ENCODE measurements at places on chromosomes 11 and 22. TPM values are rescaled to one million over a fixed set of nuclear protein-coding genes. Genes with fewer than 3 reads are reported as not detected.

GRCh38 chr11:14454861-14455632 lies 44.6 kb downstream of the COPB1 start:
- DNase-seq = no peak
- peaks cover 6% of the 10 kb centered on the region for H3K4me1 ChIP-seq
- H3K27ac ChIP-seq = no peak overlapping the region
- no peak overlapping the region for H3K4me3 ChIP-seq

DNA sequence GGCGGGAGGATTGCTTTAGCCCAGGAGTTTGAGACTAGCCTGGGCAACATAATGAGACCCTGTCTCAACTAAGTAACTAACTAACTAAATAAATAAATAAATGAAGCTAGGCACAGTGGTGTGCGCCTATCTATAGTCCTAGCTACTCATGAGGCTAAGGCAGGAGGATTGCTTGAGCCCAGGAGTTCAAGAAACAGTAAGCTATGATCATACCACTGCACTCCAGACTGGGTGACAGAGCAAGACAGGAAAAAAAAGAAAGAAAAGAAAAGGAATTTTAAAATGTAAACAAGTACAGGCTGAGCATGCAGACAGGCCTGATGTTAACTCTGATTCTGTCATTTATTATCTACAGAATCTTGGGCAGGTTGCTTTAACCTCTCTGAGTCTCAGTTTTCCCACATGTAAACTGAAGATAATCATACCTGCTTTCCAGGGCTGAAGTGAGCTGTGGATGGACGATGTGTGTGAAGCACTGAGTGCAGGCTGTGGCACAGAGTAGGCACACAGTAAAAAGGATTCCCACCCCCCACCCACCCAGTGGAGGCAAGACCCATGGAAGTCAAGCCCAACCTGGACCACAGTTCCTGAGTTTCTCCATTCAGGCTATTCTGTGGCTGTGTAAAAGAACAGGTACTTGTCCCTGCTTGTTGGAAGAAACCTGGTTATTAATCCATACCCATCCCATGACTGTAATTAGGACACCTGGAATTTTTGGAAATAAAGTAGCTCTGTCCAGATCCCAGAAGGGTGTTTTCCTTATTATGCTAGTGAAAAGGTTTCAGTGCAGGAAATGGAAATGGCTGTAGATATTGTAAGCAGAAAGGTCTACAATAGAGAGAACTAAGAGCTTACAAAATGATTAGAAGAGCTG lies 18.7 kb upstream of the SCUBE2 start:
- no peaks in the 10 kb centered on the region for H3K4me1 ChIP-seq
- no peak for DNase-seq
- H3K4me3 ChIP-seq = no peak overlapping the region
- peaks cover 13% of the 10 kb centered on the region for H3K27me3 ChIP-seq

GRCh38 chr22:48717883-48718817 lies 1109.5 kb downstream of the BRD1 start:
- DNase-seq = no peak
- no peak overlapping the region for H3K27ac ChIP-seq
- no peaks in the 10 kb centered on the region for H3K36me3 ChIP-seq

DNA sequence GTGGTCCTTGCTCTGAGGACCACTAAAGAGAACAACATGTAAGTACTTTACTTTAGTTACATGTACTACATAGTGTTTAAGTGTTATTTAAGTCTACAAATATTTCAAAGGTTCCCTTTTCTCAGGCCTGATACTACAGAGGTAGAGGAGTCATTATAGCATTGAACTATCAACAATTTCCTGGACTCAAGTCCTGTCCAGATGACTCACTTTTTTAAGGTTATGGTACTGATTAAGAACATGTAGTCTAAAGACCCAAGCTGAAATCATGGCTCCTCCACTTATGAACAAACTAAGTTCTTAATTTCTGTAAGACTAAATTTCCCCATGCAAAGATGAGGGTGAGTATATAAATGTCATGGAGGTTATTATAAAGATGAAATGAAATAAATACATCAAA lies 74.7 kb downstream of the NARS2 start:
- no peaks in the 10 kb centered on the region for H3K27me3 ChIP-seq
- H3K4me3 ChIP-seq = no peak overlapping the region
- H3K4me1 ChIP-seq = peaks cover 6% of the 10 kb centered on the region
- no peak overlapping the region for H3K27ac ChIP-seq
- DNase-seq = no peak

GRCh38 chr11:116879800-116880625 lies 42.6 kb upstream of the APOA1 start:
- no peaks in the 10 kb centered on the region for H3K27me3 ChIP-seq
- no peak overlapping the region for H3K27ac ChIP-seq
- peaks cover 3% of the 10 kb centered on the region for H3K36me3 ChIP-seq
- no peak overlapping the region for H3K4me3 ChIP-seq
- H3K4me1 ChIP-seq = peaks cover 2% of the 10 kb centered on the region

- H3K36me3 ChIP-seq = no peaks in the 10 kb centered on the region
- H3K27me3 ChIP-seq = peaks cover 8% of the 10 kb centered on the region
- H3K4me3 ChIP-seq = no peak overlapping the region
- no peak for DNase-seq
Observed at GRCh38 chr11:7495882-7496551, 10.7 kb downstream of the OLFML1 start.

- H3K36me3 ChIP-seq = peaks cover 5% of the 10 kb centered on the region
- no peak overlapping the region for H3K4me3 ChIP-seq
- DNase-seq = no peak
- no peaks in the 10 kb centered on the region for H3K27me3 ChIP-seq
Observed at GRCh38 chr11:73810637-73811036, 23.0 kb downstream of the MRPL48 start.

DNA sequence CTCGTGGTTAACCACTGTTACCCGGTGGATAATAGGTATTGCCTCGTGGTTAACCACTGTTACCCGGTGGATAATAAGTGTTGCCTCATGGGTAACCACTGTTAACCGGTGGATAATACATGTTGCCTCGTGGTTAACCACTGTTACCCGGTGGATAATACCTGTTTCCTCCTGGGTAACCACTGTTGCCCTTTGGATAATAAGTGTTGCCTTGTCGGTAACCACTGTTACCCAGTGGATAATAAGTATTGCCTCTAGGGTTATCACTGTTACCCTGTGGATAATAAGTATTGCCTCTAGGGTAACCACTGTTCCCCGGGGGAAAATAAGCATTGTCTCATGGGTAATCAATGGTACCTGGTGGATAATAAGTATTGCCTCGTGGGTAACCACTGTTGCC lies 15.0 kb upstream of the NXPE4 start:
- no peak overlapping the region for H3K4me3 ChIP-seq
- no peaks in the 10 kb centered on the region for H3K36me3 ChIP-seq
- no peak overlapping the region for H3K27ac ChIP-seq
- no peaks in the 10 kb centered on the region for H3K4me1 ChIP-seq
- no peak for DNase-seq
- H3K27me3 ChIP-seq = no peaks in the 10 kb centered on the region

DNA sequence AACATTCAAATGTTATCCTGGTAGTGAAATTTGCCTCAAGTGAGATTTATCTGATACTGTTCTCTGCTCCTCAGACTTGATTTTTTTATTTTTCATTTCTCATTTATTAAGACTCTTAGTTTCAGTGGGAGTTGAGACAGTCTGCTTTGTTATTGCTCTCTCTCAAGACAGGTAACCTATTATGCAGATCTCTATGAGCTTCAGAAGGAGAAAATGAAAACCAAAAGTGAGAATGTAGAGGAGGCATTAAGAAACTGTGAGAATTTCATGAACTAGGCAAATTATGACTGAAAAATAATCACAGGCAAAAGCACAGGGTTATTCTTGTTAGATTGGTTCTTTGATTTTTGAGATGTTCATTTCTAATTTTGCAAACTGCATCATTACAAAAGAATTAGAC lies 290.0 kb upstream of the CHORDC1 start:
- DNase-seq = no peak
- H3K27me3 ChIP-seq = no peaks in the 10 kb centered on the region
- no peak overlapping the region for H3K4me3 ChIP-seq
- no peak overlapping the region for H3K27ac ChIP-seq

DNA sequence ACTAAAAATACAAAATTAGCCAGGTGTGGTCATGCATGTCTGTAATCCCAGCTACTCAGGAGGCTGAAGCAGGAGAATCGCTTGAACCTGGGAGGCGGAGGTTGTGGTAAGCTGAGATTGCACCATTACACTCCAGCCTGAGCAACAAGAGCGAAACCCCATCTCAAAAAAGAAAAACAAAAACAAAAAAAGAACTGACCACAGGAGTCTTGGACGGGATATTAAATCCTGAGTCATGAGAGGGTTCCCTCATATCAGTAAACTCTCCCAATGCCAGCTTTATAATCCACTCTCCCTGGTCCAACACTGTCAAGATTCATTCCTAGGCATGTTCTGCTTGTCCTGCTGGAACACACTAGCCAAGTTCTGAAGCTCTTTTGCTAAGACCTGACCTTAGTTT lies 61.5 kb upstream of the EP300 start:
- H3K27ac ChIP-seq = no peak overlapping the region
- no peaks in the 10 kb centered on the region for H3K4me1 ChIP-seq
- peaks cover 3% of the 10 kb centered on the region for H3K27me3 ChIP-seq

- DNase-seq = no peak
- H3K4me1 ChIP-seq = no peaks in the 10 kb centered on the region
- no peaks in the 10 kb centered on the region for H3K27me3 ChIP-seq
- no peak overlapping the region for H3K4me3 ChIP-seq
Observed at GRCh38 chr11:94792451-94792850, 24.3 kb downstream of the AMOTL1 start.

DNA sequence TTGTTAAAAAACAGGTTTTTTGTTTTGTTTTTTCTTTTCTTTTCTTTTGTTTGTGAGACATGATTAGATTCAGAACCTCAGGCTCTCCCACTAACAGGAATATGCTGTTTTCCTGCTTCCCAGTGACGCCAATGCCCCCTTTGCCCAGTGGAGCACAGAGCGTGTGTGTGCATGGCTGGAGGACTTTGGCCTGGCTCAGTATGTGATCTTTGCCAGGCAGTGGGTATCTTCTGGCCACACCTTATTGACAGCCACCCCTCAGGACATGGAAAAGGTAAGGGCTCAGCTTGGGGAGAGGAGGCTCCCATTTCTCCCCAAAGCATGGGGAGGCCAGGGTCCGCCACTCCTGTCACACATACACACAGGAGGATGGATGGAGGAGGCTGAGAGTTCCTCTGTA lies 25.0 kb downstream of the CYB5R2 start:
- no peak overlapping the region for H3K27ac ChIP-seq
- no peaks in the 10 kb centered on the region for H3K4me1 ChIP-seq
- H3K27me3 ChIP-seq = no peaks in the 10 kb centered on the region
- peaks cover 8% of the 10 kb centered on the region for H3K36me3 ChIP-seq

DNA sequence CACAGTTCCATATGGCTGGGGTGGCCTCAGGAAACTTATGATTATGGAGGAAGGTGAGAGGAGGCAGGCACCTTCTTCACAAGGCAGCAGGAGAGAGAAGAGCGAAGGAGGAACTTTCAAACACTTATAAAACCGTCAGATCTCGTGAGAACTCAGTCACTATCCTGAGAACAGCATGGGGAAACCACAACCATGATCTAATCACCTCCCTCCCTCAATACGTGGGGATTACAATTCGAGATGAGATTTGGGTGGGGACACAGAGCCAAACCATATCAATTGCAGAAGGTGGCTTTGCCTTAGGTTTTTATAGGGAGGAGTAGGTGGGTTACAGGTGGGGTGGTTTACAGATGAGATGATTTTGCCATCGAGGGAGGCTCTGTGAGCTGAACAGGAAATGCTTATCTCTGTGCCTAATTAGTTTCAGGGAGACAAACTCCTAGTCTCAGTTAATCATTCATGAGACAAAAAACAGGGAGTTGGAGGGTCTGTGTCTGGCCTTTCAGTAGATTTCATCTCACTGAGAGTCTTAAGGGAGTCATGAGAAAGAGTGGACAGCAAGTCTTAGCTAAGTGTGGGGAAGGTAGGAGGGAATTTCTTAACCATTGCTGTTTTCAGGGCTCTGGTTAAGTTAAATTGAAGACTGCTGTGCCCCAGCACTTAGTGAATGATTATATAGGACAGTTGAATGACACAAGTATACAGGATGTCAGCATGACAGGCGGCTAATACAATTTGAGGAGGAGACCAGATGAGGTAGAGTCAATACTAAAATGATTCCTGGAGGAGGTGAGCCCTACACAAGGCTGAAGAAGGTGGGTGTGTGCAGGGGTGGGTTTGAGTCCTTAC lies 47.7 kb downstream of the CWC15 start:
- peak overlapping the region; percentile 59 for H3K27ac ChIP-seq
- no peak overlapping the region for H3K4me3 ChIP-seq
- H3K36me3 ChIP-seq = no peaks in the 10 kb centered on the region
- H3K4me1 ChIP-seq = peaks cover 18% of the 10 kb centered on the region
- no peak for DNase-seq

- H3K27ac ChIP-seq = no peak overlapping the region
- H3K4me1 ChIP-seq = no peaks in the 10 kb centered on the region
- H3K27me3 ChIP-seq = no peaks in the 10 kb centered on the region
- DNase-seq = no peak
- no peak overlapping the region for H3K4me3 ChIP-seq
Observed at GRCh38 chr11:100445231-100445735, 241.8 kb upstream of the ARHGAP42 start.

- no peaks in the 10 kb centered on the region for H3K4me1 ChIP-seq
- H3K4me3 ChIP-seq = no peak overlapping the region
- DNase-seq = no peak
- H3K36me3 ChIP-seq = no peaks in the 10 kb centered on the region
Observed at GRCh38 chr11:102553835-102554282, 23.3 kb upstream of the MMP7 start.

DNA sequence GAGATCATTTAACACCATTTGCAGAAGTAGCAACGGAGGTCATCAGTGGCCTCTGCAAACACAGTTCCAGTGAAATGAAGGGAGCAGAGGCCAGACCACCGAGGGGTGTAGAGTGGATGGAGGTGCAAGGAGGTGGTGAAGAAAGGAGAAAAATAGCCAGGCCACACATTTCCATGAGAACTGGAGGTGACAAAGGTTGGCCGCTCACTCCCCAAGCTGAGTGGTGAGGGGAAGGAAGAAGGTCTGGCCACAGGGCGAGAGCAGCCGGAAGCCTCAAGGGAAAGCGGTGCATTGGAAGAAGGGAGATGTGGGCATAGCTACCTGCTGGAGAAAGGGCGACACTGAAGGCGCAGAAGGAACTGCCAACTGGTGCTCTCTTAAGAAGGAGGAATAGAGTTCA lies 20.1 kb upstream of the TMPRSS4 start:
- H3K27ac ChIP-seq = no peak overlapping the region
- no peak overlapping the region for H3K4me3 ChIP-seq
- no peaks in the 10 kb centered on the region for H3K36me3 ChIP-seq
- H3K27me3 ChIP-seq = peaks cover 15% of the 10 kb centered on the region
- no peak for DNase-seq
- peaks cover 25% of the 10 kb centered on the region for H3K4me1 ChIP-seq

- H3K27ac ChIP-seq = no peak overlapping the region
- H3K36me3 ChIP-seq = no peaks in the 10 kb centered on the region
- no peak for DNase-seq
Observed at GRCh38 chr11:134658481-134659225, 246.6 kb upstream of the B3GAT1 start.

- no peaks in the 10 kb centered on the region for H3K27me3 ChIP-seq
- no peak overlapping the region for H3K4me3 ChIP-seq
- H3K36me3 ChIP-seq = no peaks in the 10 kb centered on the region
- no peaks in the 10 kb centered on the region for H3K4me1 ChIP-seq
- no peak for DNase-seq
- no peak overlapping the region for H3K27ac ChIP-seq
Observed at GRCh38 chr11:131392528-131393255, 22.3 kb downstream of the NTM start.

- DNase-seq = no peak
- no peak overlapping the region for H3K4me3 ChIP-seq
- no peaks in the 10 kb centered on the region for H3K36me3 ChIP-seq
- no peaks in the 10 kb centered on the region for H3K27me3 ChIP-seq
Observed at GRCh38 chr22:38239101-38239761, 33.6 kb downstream of the TMEM184B start.

ANKK1 gene
- not detected for total RNA-seq

RIMBP3B gene
- 1.4 TPM for total RNA-seq

KCTD14 gene
- 0.29 TPM for total RNA-seq

GGTLC3 gene
- total RNA-seq = not detected

SCN4B gene
- not detected for total RNA-seq

MYRF gene
- 5.5 TPM for total RNA-seq

OR52H1 gene
- total RNA-seq = not detected

Measured in natural killer cell treated with Interleukin-12 subunit alpha and Interleukin-12 subunit beta and Interleukin-15 and Interleukin-18, amount 100 ng/mL, for 72 hours (primary cell).